ENCODE measurements at places on chromosomes 12 and 14. TPM values are rescaled to one million over a fixed set of nuclear protein-coding genes. Genes with fewer than 3 reads are reported as not detected.
A peak's percentile ranks its signal among the peaks of the same experiment; 100 is the strongest.

- DNase-seq, result no peak
These were observed 128.6 kb downstream of the ACSS3 start for GRCh38 chr12:81206429-81206828.

Gene UNG
- 30.8 TPM for total RNA-seq

DNA sequence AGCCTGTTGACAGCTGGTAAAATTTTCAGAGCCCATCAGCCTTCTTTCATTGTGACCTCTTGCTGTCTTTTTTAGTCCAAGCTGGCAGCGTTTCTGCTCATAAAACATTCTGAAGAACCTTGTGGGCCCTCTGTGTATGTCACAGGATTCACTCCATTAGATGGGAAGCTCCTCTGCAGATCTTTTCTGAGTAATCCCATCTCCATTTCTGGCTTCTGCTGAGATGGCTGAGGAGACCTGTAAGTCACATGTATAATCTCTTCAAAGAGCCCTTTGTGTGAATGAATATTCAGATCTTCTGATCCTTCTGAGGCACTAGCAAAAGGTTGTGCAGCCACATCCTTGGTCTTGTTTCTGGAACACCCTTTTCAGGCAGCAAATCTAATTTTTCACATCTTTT is 2.8 kb downstream of the RXYLT1 start:
- DNase-seq, result no peak

- DNase-seq, result peak; percentile 75
These were observed 46.7 kb downstream of the NOPCHAP1 start for GRCh38 chr12:105032703-105033357.

DNA sequence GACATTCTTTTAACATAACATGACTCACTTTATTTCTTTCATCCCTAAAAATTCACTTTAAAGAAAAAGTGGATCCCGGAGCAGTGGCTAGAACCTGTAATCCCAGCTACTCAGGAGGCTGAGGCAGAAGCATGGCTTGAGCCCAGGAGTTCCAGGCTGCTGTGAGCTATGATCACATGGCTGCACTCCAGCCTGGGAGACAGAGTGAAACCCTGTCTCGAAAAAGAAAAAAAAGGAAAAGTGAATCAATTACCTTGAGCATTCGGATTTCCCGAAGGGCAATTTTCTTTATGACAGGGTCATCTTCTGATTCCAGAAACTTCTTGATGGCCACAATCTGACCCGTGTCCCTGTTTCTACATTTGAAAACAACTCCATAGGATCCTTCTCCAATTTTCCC is 1.2 kb downstream of the CDKL1 start:
- peak; percentile 13 for DNase-seq

GRCh38 chr12:131136539-131136872 is 182.8 kb downstream of the ADGRD1 start:
- no peak for DNase-seq

DNA sequence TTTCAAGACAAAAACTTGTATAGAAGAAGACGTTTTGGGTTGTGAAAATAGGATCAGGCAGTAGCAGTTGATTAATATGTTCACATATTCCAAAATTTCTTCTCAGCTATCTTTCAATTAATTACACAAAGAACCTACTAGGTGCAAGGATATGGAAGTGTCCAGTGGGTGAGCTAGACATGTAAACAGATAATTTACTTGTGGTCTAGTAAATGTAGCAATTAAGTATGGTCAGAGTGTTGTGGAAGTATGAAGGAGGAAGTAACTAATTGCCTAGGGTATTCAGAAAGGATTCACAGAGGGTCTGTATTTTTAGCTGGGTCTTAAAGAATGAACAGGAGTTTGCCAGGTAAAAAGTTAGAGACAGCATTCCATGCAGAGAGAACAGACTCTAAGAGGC is 5.9 kb downstream of the GOLGA5 start:
- no peak for DNase-seq

Gene SP7
- total RNA-seq, result not detected

GRCh38 chr12:122282061-122282460 is 15.8 kb upstream of the VPS33A start:
- DNase-seq, result peak; percentile 88

GRCh38 chr12:71981149-71981548 is 42.5 kb downstream of the TPH2 start:
- DNase-seq, result no peak

GRCh38 chr12:16369156-16369555 is 21.7 kb downstream of the MGST1 start:
- DNase-seq, result no peak

DNA sequence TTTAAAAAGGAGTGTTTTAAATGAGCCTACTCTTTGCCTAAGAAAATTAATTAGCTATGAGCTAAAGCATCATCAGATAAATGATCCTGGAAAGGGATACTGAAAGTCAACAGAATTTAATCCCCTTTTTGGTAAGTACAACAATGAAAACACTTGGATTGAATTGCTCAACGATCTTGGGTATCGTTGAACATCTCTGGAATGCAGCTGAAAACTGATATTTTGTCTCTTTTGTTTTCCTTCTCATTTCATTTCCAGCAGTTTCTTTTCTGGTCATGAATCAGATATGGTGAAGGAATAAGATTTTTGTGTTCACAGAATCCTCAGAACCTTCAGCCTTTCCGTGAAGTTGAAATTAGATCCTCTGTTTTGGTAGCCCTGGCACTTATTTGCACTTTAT is 771.2 kb downstream of the FSCB start:
- no peak for DNase-seq

GRCh38 chr12:113424915-113425823 is 3.0 kb downstream of the SDSL start:
- DNase-seq, result peak; percentile 61

DNA sequence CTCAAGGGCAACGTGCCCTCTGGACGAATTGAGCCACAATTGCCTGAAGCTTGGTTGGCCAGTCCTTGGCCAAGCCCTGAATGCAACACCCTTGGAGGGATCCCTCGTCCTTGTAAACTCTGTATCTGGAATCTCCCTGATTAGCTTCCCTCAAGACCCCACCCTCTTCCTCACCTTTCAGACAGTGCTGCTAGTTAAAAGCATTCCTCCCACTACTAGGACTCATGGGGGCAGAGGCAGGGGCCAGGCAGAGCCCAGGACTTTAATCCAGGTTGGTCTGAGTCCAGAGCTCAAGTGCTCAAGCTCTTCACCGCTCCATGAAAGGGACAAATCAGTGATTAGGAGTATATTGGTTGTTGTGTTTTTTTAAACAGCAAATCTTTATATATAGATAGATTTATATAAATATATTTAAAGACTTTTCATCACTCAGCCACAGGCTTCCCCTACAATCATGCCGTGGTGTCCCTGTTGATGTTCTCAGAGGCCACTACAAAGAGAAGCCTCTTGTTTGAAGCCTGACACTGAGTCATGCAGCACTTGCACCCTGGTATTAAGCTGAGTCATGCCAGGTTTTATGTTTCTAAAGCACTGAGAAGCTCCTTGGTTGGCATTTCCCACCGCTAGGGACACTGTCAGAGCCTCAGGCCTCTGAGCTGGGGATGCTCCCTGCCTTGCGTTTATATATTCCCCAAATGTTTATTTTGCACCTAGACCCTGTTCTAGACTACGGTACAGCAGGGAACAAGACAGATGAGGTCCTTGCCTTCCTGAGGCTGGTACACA is 53.8 kb upstream of the GSC start:
- DNase-seq, result no peak

Gene CLEC7A
- total RNA-seq, result not detected

DNA sequence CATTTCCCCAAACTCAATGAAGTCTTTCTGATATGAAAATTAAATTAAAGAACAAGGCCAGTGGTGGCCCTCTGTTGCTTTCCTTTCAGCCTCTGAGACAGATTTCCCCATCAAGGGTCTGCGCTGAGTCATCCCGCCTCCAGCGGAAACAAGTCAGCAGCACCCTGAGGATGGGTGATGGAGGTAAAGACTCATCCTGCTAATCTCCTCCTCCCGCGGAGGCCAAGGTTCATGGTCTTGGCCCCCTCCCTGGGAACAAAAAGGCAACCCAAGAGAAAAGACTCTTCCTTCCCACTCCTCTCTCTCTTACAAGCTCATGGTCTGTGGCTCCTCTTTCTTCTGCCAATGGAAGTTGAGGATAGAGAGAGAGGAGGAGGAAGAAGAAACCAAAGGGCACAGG is 9.0 kb upstream of the NUMB start:
- DNase-seq, result no peak

DNA sequence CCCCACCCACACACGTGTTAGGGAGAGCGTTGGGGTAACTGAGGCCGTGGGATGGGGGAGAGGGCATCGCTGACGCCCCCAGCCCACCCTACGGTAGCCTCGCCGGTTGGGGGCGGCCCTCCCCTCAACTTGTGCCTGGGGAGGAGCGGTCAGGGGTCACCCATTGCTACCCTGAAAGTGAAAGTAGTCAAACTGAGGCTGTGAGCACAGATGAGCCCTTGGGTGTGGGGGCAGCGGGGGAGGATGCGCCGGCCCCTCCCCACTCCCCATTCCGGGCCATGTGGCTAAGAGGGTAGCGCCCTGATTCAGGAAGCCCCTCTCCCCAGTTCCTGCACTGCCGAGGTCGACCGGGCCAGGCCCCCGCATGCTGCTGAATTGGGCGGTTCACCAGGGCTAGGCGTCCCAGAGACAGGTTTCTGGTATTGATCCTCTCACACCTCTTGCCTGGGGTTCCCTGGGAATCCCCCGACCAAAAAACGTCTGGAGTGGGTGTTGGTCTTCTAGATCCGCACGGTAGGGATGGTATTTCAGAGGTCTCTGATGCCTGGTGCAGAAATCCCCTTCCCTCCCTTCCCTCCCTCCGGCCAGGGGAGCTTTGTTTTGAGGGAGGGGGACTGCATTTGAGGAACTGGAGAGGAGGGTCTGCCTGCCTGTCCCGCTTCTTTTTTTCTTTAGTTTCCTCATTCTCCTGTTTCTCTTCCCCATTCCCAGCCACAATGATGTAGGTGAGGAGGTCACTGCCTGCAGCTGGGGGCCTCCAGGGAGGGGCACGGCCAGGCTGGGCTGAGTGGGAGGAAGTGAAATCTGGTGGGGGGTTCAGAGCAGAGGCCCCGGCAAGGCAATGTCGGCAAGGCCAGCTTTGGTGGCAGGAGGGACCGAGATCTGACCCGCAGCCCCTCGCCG is 1.0 kb downstream of the SH2B3 start:
- no peak for DNase-seq

Gene JAG2
- 0.63 TPM for total RNA-seq

- DNase-seq, result no peak
These were observed 37.8 kb downstream of the PROX2 start for GRCh38 chr14:74838166-74838565.

- peak; percentile 87 for DNase-seq
These were observed 1.2 kb upstream of the LRP1-AS start for GRCh38 chr12:57148469-57149244.

- DNase-seq, result peak; percentile 66
These were observed 84.3 kb downstream of the ETNK1 start for GRCh38 chr12:22709292-22709691.

DNA sequence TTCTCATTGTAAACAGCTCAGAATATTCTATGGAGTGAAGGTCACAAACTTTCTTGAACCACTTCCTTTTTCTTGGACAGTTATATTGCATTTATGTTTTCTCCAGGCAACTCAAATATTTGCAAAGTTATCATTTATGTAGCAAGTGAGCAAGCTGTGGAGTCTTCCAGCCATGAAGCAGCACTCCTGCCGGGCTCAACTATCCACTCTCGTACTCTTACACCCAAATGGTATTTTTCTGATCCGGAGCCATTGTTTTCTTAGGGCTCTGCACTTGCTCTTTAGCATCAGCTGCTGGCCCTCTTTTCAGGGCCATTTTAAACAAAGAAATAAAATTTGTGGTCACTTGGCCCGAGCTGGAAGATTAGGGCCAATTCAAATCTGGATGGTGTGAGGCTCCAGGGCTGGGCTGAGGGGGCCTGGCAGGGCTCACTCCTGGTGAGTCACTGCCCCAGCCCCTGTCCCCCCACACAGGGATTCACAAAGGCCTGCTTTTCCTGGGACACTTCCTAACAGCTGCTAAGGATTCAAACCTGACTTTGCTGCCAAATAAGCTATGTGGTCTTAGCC is 19.7 kb downstream of the SYNE3 start:
- DNase-seq, result peak; percentile 93

Gene STAC3
- total RNA-seq, result 3.8 TPM

DNA sequence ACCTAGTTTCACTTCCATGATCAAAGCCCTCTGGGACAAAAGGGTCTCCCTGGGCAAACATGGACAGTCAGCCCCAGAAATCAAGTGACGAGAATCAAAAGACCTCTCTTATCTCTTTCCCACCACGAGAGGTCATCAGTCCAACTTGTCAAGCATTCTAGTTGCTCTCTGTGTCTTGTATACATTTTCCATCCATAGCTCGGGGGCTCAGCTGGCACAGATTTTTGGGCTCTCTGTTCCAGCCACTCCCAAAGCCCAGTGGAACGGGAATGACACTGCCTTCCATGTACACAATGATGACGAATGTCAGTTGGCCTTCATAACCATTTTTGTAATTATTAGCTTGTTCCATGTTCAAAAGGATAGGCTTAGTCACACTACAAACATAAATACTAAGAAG is 29.7 kb downstream of the NOS1 start:
- no peak for DNase-seq

DNA sequence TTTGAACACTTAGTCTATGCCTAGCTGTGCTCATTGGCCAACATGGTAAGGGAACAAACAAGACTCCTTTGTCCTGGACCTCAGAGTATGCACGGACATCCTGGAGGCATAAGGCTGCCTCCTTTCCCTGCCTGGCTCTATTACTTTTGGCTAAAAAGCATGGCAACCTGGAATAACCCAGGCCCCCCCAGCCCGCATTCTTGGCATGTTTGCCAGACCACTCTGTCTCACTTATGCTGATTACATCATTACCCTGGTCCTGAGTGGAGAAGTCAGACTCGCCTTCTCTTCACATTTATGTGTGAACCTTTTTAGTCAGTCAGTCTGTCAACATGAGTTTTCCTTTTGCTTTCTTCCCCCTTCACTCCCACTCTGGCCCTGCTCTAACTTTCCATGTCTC is 58.0 kb upstream of the ELK3 start:
- DNase-seq, result peak; percentile 78

DNA sequence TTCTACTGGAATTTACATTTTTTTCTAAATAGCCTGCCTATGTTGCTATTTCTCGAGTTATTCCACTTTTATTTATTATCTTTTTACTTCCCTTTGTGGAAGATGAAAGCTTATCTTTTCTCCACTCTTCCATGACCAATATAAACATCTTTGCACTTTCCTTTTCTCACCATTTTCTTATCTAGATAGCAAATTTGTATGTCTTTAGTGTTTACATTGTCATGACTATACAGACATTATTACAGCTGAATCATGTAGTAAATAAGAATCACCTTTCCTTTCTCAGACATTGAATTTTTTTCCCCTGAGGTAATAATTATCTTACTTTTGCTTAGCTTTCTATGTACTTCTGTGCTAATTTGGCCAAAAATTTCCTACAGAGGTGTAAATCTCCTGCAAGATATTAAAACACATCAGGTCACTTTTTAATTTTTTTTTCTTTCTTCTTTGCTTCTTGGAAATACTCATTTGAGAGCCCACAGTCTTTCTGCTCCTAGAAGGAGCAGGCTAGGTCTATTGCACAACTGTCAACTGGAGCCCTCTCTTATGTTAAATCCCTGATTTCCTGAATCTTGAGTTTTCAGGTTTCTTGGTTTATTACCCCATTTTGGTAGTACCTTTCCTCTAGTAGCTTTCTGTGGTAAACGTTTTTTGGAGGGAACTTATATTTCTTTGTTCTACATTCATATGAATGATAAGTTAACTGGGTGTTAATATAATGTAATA is 109.0 kb upstream of the ATP2B1 start:
- no peak for DNase-seq

- DNase-seq, result no peak
These were observed 22.3 kb downstream of the SEL1L start for GRCh38 chr14:81511111-81511904.

- no peak for DNase-seq
These were observed 68.0 kb downstream of the GPHN start for GRCh38 chr14:66575939-66576338.

Measured in fibroblast of the aortic adventitia (primary cell).